ENCODE measurements at places on chromosomes 7 and 10.

- no peak for DNase-seq
Observed at GRCh38 chr7:132588596-132588995, 12.3 kb upstream of the PLXNA4 start.

GRCh38 chr10:80333983-80334382 lies 22.6 kb downstream of the DYDC1 start:
- DNase-seq, result no peak

DNA sequence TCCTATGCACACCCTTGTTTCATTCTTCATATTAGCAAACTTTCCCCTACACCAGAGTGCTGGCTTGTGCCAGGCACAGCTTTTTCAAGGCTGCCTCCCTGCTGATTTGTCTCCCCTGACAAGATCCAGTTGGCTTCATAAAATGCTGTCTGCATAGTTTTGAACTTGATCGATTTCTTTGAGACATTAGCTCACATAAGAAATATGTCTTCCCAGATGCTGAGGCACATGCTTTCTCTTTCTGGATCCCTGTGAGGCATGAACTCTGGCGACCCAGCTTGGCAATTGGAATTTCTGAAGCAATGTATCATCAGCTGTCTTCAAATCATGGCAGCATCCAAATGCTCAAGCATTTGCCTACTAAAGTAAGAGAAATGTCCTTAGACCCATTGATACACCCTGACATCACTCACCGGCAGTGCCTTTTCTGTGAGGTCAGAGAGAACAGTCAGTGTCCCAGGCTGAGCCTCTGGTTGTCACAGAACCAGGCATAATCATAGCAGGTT lies 616.4 kb upstream of the GHITM start:
- DNase-seq, result no peak

DNA sequence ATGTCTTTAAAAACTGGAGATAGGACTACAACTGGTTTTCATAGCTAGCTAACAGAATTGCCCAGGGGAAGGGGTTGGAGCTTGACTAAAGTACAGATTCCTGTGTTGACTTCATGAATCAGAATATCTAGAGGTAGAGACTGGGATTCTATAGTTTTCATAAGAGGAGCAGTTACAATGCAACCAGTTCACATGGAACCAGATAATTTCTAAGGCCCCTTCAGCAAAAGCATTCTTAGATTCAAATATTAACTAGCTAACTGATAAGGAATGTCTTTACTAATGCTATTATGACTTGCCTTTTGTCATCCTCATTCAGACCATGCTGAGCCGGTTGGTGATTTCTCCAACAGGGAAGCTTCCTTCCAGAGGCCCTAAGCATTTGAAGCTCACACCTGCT lies 5.7 kb downstream of the WEE2 start:
- DNase-seq, result no peak

DNA sequence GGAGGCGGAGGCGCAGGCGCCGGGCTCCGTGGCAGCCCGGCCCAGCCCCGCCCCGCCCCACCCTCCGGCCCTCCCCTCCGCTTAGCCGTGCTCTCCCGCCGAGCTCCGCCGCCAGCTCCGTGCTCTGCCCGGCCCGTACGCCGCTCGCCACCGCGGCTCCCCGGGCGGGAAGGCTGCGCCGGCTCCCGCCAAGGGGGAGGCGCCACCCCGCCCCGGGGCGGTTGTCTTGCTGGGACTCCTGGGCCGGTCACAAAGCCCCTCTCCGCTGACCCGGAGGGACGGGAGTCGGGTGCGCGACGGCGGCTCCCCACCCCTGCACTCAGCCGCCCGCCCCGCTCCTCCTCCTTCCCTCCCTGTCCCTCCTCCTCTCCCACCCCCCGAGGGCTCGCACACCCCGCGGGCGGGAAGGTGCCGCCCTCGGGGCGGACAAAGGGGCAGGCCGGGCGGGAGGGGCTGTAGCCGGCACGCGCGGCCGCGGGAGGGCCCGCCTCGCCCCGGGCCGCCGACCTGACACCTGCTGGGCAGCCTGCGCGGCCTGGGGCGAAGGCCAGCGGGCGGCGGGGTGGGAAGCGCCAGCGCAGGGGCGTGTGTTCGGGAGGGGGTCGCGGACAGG lies 11.5 kb upstream of the SP8 start:
- no peak for DNase-seq

- peak; percentile 85 for DNase-seq
Observed at GRCh38 chr10:120735773-120736371, 115.3 kb upstream of the WDR11 start.

GRCh38 chr10:82313401-82313800 lies 438.4 kb downstream of the NRG3 start:
- DNase-seq, result no peak

DNA sequence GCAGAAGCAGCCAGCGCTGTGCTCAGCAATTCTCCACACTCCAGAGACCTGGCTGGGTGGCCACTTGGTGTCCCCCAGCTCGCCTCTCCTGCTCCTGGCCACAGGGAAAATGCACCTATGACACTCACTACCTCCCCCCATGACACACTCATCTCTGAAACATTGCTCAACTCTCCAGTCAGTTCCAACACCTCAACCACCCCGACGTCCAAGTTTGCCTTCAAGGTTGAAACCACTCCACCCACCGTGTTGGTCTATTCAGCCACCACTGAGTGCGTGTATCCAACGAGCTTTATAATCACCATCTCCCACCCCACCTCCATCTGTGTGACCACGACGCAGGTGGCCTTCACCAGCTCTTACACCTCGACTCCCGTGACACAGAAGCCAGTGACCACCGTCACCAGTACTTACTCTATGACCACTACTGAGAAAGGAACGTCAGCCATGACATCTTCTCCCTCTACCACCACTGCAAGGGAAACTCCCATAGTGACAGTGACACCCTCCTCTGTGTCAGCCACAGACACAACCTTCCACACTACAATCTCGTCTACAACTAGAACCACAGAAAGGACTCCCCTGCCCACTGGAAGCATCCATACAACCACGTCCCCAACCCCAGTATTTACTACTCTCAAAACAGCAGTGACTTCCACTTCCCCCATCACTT lies 2.7 kb downstream of the MUC3A start:
- no peak for DNase-seq

GRCh38 chr7:114819616-114820362 lies 102.1 kb upstream of the MDFIC start:
- DNase-seq, result no peak

DNA sequence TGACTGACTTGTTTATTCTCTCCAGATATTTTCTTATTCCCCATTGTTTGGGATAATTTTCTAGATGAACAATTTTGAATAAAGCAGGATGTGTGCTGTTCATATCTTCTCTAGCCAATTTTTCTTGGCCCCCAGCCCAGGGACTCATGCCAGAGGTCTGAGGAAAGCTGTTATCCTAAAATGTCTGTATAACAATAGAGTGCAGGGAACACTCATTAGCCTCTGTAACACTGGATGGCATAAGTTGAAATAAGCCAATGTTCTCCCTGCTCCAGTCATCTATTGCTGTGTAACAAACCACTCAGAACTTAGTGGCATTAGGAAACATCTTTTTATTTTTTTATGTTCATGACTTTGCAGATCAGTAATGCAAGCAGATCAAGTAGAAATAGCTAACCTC lies 121.7 kb upstream of the TRIM24 start:
- DNase-seq, result no peak

DNA sequence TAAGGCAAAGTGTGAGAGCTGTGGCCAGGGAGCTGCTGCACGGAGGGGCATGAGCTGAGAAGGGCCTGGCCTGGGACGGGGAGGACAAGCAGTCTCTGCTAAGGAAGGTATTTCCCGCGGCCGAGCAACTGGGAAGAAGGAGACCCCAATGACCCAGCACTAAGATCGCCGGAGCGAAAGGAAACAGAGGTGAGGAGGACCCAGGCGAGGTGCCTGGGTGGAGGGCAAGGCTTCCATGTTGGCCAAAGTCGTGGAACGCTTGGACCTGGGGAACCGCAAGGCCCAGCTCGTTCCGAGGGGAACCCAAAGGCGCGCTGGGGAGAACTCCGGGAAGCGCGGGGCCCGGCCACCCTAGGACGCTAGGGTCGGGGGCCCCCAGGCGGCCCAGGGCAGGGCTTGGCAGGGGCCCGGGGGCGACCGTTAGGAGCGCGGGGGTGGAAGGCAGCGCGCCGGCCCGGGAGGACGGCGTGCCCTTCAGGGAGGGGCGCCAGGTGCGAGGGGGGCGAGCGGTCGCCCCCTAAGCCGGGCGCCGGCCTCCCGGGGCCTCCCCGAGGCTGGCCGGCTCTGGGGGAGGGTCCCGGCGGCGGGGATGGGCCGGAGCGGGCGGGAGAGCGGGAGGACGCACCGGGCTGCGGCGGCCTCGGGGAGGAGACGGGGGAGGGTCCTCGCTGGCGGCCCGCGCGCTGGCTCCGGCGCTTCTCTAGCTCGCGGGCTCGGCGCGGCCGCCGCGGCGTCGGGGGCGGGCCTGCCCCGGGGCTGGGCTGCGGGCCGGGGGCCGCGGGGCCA lies 545 bp downstream of the GIGYF1 start:
- no peak for DNase-seq

GRCh38 chr7:131745390-131746248 lies 189.2 kb upstream of the PODXL start:
- DNase-seq, result peak; percentile 72

DNA sequence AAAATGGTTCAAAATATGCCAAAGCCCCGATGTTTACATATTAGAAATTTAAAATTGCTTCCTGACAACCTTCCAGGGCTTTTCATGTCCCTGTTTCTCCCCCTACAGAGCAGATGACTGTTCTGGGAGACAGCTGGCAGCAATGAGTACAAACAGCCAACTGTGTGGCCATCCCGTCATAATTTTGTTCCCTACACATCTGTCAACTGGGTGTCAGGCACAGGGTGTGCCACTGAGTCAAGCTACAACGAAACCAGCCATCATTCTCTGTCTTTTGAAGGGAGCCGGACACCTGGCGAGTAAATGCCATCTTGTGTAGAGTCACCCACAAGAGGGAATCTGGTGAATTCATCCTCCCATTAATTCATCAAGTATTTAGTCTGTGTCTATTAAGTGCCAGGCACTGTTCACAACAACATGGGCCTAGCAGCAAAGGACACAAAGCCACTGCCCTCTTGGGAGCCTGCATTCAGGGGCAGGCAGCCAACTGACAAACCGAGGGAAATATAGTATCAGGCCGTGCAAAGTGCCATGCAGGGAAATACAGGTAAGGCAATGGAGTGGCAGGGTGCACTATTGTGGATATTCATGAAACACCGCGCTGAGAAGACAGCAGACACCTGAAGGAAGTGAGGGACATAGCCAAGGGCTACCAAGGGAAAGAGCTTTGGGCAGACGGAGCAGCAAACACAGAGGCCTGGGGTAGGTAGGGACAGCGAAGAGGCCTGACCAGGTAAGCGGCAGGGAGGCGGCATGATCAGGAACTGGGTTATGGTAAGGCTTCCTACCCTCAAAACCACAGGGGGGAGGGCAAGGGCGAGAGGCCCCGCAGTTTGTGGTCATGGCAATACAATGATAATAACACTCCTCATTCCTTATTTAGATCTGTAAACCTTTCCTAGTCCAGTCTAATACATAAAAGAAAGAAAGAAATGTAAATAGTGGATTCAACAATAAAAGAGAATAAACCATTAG lies 213.6 kb downstream of the FAM107B start:
- no peak for DNase-seq

GRCh38 chr10:64039198-64039597 lies 518.0 kb downstream of the REEP3 start:
- no peak for DNase-seq

DNA sequence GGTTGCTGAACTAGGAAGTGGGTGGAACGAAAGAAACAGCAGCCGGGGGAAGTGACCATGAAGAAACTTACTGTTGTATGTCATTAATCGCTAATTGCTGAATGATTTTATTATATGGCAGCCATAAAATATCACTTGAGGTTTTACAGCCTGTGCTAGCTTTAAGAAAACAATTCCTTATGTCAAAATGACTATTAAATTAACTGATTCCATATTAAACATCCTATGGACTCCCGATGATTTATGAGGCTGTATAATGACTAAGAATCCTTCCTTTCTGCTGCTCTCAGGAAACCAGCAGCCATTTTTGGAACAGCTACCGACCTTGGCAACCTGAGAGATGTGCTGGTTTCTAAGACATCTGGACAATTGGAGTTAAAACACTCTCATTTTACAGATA lies 421.9 kb downstream of the SORCS3 start:
- DNase-seq, result no peak

- DNase-seq, result no peak
Observed at GRCh38 chr10:48678041-48678440, 6.6 kb upstream of the WDFY4 start.

DNA sequence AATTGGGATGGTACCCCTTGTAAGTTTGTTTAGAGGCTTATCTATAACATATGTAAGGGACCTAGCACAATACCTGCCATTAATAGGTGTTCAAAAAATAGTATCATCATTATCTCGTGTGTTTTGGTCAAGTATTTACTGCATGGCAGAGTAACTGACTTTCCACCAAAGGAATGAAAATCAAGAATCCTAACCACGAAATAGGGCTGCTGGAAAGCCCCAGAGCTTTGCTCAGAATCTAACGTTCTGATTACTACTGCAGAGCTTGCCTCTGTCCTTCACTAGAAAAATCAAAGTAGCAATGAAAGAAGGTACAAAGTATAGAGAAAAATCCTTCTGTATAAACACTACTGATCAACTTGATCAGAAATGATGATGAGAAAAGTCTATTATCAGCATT lies 34.9 kb downstream of the DCLRE1C start:
- no peak for DNase-seq
